Osteocyte (in vitro differentiated cells): ENCODE measurements at places on chromosomes 1 and 21. TPM values are rescaled to one million over a fixed set of nuclear protein-coding genes. Genes with fewer than 3 reads are reported as not detected.

DNA sequence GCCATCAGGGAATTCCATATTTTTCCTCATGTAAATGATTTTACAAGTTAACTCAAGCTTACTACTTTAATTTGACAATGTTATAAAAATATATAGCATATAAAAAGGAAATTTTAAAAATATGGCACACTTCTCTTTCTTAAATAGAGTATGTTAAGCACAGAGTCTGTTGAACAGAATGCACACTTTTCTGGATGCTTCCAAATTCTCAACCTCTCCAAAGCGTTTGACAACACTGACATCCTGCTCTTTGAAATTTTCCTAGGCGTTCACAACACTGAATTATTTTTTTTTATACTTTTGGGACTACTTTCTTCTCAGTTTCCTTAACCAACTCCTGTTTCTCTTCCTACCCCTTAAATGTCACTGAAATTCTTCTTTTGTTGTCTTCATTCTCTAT, 117.8 kb upstream of the PLXNA2 start:
- H3K27ac ChIP-seq: no peak overlapping the region
- peaks cover 16% of the 10 kb centered on the region for H3K27me3 ChIP-seq
- H3K36me3 ChIP-seq: no peaks in the 10 kb centered on the region
- H3K4me1 ChIP-seq: no peaks in the 10 kb centered on the region
- DNase-seq: no peak

DNA sequence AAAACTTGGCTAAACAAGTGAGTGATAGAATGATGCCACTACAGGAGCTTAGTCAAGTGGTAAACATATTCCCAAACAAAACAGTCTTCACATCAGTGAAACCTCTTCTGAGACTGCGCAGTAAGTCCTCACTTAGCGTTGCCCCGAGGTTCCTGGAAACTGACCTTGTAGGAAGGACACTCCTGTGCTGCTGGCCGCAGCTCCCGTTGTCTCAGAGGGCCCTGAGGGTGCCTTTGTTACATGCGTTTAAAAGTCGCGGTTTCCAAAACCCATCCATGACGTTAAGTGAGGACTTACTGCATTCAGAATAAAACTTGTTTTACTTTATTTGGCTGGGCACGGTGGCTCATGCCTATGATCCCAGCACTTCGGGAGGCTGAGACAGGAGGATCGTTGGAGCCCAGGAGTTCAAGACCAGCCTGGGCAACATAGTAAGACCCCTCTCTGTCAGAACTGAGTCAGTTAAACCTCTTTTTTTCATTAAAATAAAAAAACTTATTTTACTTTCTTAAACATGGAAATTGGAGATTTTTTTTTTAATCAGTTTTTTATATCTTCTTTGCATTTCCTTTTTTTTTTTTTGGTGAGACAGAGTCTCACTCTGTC, 36.0 kb upstream of the DIP2A start:
- no peak overlapping the region for H3K27ac ChIP-seq
- DNase-seq: no peak
- H3K4me1 ChIP-seq: no peaks in the 10 kb centered on the region
- peaks cover 25% of the 10 kb centered on the region for H3K36me3 ChIP-seq
- H3K4me3 ChIP-seq: no peak overlapping the region

GRCh38 chr1:33337441-33337840, 16.5 kb upstream of the A3GALT2 start:
- H3K27me3 ChIP-seq: no peaks in the 10 kb centered on the region
- no peak for DNase-seq
- H3K27ac ChIP-seq: no peak overlapping the region
- peaks cover 35% of the 10 kb centered on the region for H3K36me3 ChIP-seq

Gene OR2M3
- total RNA-seq: not detected in 2 replicates

Gene ATP1A2
- 8.2 and 8.5 TPM in 2 replicates for total RNA-seq

DNA sequence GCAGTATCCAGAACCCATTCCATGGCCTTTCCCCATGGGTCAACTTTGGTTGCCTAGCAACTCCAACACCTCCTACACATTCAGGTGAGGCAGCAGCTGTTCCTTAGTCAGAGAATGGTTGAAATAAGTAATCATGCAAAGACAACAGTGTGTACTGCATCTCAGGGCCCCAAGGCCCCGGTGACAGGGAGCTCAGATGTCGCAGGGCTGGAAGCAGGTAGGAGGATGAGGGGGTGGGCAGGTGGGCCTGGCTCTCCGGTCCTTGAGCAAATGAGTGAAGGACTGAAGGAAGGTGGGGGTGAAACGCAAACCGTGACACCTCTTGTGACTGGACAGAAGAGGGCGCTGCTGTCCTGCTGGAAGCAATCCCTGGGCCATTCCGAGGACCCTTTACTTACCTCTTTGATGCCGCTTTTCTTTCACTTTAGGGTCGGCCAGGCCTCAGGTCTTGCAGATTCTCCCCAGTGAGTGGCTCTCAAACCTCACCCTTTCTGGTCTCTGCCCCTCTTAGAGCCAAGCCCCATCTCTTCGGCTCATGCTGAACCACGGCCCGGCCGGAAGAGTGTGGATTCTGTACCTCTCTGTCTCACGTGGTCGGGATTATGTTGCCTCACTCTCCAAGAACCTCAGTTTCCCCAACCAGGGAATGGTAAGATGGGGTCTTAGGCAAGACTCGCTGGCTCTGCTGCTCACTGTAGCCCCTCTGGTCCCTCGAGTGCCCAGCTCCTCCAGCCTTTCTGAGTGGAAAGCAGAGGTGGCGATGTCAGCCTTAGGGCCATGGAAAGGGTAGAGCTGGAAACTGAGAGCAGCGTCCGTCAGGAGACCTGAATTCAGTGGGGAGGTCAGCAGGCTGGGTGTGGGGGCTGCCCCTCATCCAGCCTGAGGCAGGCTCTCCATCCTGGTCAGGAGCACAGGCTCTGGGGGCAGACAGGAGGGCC, 5.6 kb upstream of the KCNA10 start:
- no peaks in the 10 kb centered on the region for H3K4me1 ChIP-seq
- no peak for DNase-seq
- H3K36me3 ChIP-seq: no peaks in the 10 kb centered on the region
- H3K27ac ChIP-seq: no peak overlapping the region
- peaks cover 37% of the 10 kb centered on the region for H3K27me3 ChIP-seq

- H3K27ac ChIP-seq: no peak overlapping the region
- H3K4me3 ChIP-seq: no peak overlapping the region
- no peaks in the 10 kb centered on the region for H3K4me1 ChIP-seq
- H3K27me3 ChIP-seq: no peaks in the 10 kb centered on the region
- H3K36me3 ChIP-seq: peaks cover 41% of the 10 kb centered on the region
Observed at GRCh38 chr1:183551924-183552323, 38.3 kb downstream of the NCF2 start.
